ENCODE measurements at places on chromosomes 12 and 14.

DNA sequence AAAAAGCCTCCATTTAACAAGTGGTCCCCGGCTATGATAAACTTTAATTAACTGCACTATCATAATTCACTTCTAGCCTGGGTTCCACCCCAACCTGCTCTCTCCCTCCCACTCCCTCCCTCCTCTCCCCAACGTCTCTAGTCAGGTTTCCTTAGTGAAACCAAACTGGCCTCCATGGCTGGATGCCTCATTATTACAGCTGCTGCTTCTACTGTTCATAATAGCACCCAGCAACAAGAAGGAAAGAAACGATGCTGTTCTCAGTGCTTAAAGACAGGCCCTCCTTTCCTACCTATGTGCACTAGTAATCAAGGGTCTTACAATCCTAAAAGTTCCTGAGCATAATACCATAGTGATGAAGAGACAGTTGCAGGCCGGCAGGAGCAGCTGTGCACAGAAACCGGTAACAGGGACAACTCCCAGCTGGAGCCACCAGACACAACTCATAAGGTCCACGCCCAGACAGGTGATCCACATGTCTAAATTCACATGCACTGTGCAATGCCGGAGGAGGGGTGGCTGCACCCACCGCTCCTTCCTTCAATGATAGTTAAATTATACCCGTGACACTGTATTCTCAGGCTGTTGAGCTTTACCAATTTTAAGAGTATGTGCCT lies 6.2 kb downstream of the IRF2BPL start:
- DNase-seq = peak; percentile 79

DNA sequence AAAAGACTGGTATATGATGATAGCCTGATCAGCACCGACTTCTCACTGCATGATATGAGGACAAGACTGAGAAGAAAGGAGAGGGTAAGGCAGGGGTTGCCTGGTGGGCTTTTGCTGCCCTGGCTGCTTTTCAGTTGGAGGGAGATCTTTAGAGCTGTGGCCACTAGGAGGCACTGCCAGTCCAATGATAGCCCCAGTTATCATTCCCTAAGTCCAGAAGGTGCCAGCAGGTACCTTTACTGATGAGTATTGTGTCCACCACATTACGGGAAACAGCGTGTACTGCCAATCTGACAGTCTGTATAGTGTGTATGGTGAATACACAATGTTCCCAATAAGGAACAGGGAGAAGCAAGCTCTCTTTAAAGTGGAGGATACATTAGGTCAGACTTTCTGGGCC lies 55.8 kb upstream of the CCDC175 start:
- DNase-seq = peak; percentile 34

GRCh38 chr14:87492561-87492960 lies 500.4 kb downstream of the GALC start:
- no peak for DNase-seq

DNA sequence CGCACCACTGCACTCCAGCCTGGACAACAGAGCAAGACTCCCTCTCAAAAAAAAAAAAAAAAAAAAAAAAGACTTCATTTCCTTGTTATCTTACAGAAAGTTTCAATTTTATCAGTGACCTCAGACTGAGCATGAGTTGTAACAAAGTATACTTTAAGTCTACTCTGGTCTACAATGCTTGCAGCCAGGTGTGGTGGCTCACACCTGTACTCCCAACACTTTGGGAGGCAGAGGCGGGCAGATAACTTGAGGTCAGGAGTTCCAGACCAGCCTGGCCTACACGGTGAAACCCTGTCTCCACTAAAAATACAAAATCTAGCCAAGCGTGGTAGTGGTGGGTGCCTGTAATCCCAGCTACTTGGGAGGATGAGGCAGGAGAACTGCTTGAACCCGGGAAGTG lies 18.0 kb downstream of the HNRNPC start:
- DNase-seq = no peak

DNA sequence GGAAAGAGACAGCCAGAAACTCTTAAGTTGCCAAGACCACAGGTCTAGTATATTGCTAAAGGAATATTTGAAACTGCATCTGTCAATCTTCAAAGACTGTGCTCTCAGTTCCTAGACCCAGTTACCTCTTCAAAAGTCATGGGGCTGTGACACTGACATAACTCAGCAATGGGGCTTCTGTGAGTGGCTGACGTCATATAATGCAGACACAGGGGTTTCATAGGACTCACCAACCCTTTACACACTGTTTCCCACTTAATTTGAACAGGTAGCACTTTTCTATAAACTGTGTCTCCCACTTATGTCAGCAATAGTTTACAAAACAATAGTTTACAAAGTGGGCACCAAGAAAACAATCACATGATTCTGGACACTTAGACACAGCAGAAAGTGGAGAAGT lies 158.4 kb downstream of the GALC start:
- no peak for DNase-seq

- DNase-seq = no peak
Observed at GRCh38 chr12:71790331-71790730, 35.7 kb downstream of the RAB21 start.

DNA sequence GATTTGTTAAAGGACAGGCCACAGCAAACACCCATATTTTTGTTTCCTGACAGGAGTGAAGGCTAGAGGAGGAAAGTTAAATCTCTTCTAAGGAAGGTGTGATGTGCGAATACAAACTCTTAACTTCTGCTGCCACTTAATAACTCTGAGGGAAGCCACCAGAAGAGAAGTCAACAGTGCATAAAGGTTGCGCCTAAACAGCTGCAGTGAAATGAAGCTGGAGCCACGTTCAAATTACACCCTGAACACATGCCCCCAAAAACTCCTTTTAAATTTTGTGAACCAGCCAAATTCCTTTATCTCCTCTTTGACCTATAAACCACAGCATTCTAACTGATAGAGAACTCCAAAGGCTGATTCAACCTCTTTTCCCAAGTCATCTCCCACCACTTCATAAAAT lies 22.4 kb downstream of the DENND5B start:
- no peak for DNase-seq

- no peak for DNase-seq
Observed at GRCh38 chr12:117680312-117680711, 288.5 kb downstream of the KSR2 start.

- no peak for DNase-seq
Observed at GRCh38 chr14:20546877-20547276, 14.0 kb downstream of the RNASE9 start.

GRCh38 chr12:64083285-64084210 lies 138.5 kb downstream of the KICS2 start:
- DNase-seq = no peak

GRCh38 chr12:58596381-58596780 lies 323.9 kb downstream of the LRIG3 start:
- no peak for DNase-seq

GRCh38 chr14:56119201-56119981 lies 1.2 kb downstream of the PELI2 start:
- peak; percentile 17 for DNase-seq

- DNase-seq = no peak
Observed at GRCh38 chr12:131613678-131614077, 97.2 kb upstream of the SFSWAP start.

- no peak for DNase-seq
Observed at GRCh38 chr12:20125276-20125798, 243.0 kb upstream of the PDE3A start.

Measured in SW480 (cell line).